ENCODE measurements at places on chromosomes 1 and 21. TPM values are rescaled to one million over a fixed set of nuclear protein-coding genes. Genes with fewer than 3 reads are reported as not detected.

LMX1A gene
- total RNA-seq: not detected

DNA sequence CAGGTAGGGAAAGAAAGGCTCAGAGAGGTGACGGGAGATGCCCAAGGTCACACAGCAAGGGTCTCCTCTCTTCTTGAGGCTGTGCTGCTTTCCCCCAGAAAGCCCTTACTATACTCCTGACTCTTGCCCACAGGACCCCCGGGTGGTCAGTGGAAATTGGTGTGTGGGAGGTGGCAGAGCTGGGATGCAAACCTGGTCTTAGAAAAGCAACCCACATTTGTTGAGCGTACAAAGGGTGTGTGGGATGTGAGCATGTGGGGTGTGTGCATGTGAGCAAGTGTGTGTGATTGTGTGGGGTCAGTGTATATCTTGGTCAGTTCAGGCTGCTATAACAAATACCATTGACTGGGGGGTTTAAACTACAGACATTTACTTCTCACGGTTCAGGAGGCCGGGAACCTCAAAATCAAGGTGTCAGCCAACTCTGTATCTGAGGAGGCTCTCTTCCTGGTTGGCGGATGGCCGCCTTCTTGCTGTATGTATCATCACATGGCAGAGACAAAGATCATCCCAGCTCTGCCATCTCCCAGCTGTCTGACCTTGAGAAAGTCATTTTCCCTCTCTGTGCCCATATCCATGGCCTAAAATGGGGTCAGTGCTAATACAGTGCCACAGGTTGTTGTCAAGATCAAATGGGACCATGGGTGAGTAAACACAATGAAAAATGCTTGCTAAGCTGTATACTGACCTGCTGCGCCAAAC lies 268.5 kb downstream of the PTPRU start:
- H3K4me1 ChIP-seq: no peaks in the 10 kb centered on the region
- H3K27me3 ChIP-seq: peaks cover 13% of the 10 kb centered on the region
- H3K4me3 ChIP-seq: no peak overlapping the region
- no peak overlapping the region for H3K27ac ChIP-seq

DNA sequence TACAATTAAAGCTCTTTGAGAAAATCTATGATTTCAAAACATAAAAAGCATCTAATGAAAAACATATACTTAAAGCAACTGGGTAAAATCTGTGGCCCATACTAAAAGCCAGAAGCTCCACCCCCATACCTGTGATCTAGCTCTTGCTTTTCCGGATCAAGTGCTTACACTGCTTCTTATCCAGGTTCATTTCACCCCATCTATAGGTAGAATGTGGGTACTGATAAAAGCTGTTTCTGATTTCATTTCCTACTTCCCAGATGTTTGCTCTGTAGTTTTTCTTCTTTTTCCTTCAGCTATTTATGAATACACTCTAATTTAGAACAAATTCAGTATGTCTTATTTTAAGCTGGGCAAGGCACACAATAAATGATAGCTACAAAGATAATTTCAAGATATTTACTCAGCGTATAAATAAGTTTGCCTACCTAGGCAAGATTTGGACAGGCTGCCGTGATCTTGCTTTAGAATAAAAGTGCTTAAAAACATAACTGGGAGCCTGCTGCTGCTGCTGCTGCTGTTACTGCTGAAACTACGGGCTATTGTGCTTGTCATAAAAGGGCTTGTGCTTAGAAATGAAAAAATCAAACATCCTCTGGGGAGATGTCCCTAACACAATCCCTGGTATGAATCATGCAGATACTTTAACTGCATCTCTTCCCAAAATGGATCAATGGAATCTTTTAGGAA lies 2.1 kb downstream of the SIPA1L2 start:
- no peak for DNase-seq
- no peaks in the 10 kb centered on the region for H3K36me3 ChIP-seq
- H3K4me3 ChIP-seq: no peak overlapping the region
- H3K27me3 ChIP-seq: peaks cover 42% of the 10 kb centered on the region
- H3K27ac ChIP-seq: no peak overlapping the region

DNA sequence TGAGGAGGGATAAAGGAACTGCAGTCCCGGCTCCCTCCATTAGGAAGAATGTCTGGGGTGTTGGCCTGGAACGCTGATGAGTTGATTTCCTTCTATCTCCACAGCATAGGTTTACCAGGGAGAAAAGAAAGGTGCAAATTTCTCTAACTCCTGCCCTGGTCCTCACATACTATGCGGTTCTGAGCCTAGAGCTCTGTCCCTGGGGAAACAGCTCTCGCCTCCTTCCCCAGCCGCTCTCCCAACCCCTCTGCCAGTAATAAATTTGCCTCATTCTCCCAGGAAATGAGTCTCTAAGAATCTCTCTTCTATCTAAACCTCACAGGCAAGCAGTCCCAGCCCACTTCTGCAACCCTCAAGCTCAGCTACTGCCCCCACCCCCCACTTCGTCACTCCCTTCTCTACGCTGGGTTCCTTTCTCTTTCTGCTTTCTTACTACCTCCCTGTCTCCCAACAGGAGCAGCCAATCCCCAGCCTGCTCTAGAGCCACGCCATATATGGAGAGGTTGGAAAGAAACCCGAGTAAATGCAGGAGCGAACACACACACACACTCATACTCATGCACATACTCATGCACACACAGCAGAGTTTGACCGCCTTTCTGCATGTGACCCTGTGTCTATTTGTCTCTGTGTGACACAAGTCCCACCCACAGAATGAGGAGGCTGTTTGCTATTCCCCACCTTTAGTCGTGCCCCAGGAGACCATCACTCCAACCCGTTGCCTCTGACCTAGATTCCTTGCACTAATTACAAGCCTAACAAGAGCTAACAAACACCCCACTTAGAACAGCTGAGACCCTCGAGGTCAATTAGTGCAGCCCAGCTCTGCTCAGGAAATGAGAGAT lies 13.4 kb downstream of the PLEKHO1 start:
- H3K36me3 ChIP-seq: peaks cover 22% of the 10 kb centered on the region
- H3K27me3 ChIP-seq: no peaks in the 10 kb centered on the region

KIAA1614 gene
- 0.12 TPM for total RNA-seq
